NCI-H460 (cell line): ENCODE measurements at places on chromosomes 2 and 18.

GRCh38 chr2:239908308-239908707 lies 116.8 kb downstream of the NDUFA10 start:
- DNase-seq: no peak

- DNase-seq: no peak
Observed at GRCh38 chr2:20629581-20630171, 21.2 kb downstream of the HS1BP3 start.

- no peak for DNase-seq
Observed at GRCh38 chr2:226011716-226012450, 612.4 kb downstream of the NYAP2 start.

DNA sequence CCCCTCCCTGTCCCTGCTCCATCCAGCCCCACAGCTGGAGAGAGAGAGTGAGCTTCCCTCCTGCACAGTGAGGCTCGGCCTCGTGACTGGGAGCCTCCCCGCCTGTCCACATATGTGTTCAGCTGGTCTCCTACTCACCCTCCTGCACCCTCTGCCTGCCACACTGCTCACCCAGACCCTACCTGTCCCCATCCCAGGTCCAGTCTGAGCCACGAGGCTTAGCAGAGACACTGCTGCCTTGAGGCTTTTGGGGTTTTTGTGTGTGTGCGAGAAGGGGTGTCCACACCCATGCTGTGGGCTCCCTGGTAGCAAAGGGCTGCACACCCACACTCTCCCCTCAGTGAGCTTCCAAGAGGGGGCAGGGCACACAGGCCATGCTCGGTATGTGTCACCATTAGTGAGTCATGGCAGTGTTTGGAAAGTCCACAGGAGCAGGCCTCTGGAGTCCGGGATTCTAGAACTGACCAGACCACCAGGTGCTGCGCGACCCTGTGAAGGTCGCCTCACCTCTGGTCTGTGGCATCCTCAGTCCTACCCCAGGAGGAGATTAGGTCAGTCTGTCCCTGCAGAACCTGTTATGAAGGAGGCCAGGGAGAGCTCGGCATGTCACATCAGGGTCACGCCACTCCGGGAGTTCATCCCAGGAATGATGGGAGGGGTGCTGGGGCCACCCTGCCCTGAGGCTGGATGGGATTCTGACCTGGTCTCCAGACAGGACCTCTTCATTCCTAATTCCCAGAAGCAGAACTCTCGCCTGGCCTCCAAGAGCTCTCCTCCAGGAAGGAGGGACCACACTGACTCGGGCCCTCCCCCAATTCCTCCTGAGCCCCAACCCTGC lies 39.9 kb upstream of the SMAD7 start:
- peak; percentile 13 for DNase-seq

DNA sequence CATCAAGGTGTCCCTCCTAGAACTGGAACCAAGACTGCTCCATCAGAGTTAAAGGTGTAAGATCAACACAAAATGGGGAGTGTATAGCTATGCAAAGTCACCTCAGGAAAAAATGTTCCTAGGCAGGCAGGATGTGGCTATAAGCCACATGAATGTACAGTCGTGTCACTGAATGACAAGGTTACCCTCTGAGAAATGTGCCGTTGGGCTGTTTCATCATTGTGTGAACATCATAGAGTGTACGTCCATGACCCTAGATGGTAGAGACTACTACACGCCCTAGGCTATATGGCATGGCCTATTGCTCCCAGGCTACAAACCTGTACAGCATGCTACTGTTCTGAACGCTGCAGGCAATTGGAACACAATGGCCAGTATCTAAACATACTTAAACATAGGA lies 24.5 kb downstream of the TYMS start:
- no peak for DNase-seq

- peak; percentile 48 for DNase-seq
Observed at GRCh38 chr2:108271691-108272253, 16.9 kb upstream of the SULT1C2 start.

GRCh38 chr2:175418224-175418835 lies 236.8 kb upstream of the ATP5MC3 start:
- no peak for DNase-seq

DNA sequence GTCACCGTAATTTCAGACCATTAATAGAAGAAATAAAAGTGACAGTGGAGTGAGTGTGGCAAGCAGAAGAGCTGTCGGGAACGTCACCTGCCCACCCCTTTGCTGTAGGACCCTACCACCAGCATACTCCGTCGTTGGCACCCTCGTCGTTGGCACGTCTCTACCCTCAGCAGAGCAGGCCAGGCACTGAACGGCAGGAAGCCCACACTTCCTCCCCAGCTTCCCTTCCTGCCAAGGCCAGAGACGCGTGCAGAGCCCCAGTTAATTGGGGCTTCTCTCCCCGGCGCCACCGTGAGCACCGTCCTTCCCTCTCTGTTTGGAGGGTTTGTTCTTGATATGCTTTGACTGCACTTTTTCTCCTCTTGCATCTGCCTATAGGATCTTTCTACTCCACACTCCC lies 27.0 kb upstream of the NFATC1 start:
- DNase-seq: no peak

- no peak for DNase-seq
Observed at GRCh38 chr2:161436411-161436810, 20.3 kb downstream of the TBR1 start.

GRCh38 chr18:52636536-52636935 lies 296.5 kb downstream of the DCC start:
- no peak for DNase-seq

GRCh38 chr2:165357758-165358157 lies 111.7 kb upstream of the CSRNP3 start:
- peak; percentile 38 for DNase-seq

- DNase-seq: no peak
Observed at GRCh38 chr2:43191947-43192516, 34.4 kb downstream of the ZFP36L2 start.

DNA sequence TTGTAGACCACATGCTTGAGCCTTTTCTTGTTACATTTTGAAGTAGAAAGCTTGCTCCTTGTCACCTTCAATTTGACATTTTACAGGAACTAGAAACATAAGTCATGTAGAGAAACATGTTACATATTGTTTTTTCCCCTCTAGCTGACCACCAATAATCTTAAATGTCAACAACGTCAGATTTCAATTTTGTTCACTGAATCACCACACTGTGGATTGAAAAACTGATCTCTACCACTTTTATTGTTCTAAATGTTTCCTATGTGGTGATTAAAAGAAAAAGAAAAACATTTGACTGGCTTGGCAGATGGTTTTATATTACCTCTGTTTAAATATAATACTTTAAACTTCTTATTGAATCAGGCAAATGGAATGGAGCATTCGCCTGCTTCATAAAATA lies 87.7 kb downstream of the DSEL start:
- no peak for DNase-seq

DNA sequence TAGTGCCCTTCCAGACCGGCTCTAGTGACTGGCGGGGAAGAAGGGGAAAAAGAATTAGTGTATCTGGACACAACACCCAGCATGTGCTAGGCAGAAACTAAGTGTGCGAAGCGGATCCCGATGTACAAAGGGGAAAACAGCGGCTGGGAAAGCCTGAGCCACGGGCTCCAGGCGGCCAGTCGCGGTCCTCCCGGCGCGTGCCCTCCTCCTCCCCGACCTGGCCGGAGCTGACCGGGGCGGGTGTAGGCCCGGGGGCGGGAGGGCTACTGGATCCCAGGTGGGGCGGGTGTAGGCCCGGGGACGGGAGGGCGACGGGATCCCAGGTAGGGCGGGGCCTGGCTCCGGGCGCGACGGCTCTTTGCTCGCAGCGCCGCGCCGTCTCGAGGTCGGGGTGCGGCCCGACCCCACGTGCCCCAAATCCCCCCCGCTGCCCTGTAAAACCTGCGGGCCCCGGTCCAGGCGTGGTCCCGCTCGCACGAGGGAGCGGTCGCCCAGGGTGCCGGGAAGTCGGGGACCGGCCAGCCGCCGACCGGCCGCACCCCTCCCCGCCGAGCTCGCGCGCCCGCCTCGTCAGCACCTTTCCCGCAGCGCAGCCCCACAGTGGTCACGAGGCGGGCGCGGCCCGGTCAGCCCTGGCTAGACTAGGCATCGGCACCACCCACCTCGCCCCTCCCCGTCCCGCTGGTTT lies 48.8 kb downstream of the C2orf42 start:
- peak; percentile 33 for DNase-seq

DNA sequence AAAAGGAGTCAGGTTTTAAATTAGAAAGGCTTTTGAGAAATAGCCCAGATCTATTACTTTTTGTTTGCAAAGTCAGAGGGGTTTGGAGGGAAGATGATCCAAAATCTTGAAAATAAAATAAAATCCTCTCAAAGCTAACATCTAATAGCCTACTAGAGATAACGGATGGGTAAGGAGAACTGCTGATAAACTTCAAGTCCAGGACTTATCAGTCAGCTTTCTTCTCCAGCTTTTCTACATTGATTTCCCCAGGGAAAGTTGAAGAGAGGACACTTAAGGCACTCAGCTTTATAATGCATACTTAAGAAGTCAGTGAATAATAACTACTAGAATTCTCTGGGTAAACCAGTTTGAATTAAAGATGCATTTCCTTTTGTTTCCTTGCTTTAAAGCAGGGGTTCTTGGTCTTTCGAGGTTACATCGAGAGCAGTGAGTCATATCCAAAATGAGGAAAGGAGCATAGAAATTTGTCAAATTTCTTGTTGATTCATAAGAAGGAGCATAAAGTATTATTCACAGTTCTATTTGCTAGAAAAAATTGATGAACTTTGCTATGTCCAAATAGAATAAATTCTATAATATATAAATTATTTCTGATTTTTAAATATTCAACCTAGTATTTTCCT lies 43.2 kb upstream of the ITPRID2 start:
- DNase-seq: no peak

DNA sequence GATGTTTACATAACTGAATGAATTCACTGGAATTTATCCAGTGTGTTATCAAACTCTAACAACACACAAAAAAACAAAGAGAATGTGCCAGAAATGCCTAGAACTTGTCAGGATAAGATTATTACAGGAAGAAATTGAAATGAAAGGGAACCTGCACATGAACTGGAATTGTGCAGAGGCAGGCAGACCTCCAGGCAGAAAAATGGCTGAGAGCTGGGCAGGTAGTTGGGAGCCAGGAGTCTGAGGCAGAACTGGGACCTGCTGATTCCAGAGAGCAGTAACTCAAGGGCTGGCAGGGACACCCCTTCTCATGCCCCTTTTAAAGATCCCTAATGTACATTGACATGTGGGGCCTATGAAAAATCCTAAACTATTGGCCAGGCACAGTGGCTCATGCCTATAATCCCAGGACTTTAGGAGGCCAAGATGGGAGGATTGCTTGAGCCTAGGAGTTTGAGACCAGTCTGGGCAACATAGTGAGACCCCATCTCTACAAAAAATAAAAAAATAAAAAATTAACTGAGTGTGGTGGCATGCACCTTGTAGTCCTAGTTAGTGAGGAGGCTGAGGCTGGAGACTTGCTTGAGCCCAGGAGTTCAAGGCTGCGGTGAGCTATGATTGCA lies 674 bp upstream of the SP110 start:
- no peak for DNase-seq

DNA sequence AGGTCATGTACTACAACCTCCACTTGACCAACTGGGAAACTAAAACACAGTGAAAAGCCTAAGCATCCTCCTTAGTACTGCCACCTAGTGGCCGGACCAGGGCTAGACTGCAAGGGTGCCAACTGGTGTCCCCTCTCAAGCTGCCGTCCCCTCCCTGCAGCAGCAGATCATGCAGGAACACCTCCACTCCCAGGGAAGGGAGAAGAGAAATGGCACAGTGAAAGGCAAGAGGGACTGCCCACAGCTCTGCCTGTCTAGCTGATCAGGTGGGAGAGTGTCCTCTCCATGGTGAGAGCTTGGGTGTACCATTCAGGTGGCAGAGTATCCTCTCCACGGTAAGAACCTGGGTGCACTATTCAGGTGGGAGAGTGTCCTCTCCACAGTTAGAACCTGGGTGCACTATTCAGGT lies 78.1 kb downstream of the AAK1 start:
- DNase-seq: peak; percentile 38

- DNase-seq: no peak
Observed at GRCh38 chr2:18597618-18598017, 8.2 kb upstream of the NT5C1B start.

DNA sequence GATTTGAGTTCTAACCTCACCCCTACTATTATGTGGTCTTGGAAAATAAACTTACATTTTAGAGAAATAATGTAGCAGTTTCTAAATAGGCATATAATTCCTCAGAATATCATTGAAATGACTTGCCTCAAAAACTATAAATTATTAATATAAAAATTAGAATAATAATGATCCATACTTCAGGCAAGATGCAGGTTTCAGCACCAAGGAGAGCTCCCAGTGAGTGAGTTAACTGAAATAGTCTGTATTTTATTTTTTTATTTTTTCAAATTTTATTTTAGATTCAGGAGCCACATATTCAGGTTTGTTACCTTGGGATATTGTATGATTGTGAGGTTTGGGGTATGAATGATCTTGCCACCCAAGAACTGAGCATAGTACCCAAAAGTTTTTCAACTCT lies 472.2 kb upstream of the DCC start:
- no peak for DNase-seq

DNA sequence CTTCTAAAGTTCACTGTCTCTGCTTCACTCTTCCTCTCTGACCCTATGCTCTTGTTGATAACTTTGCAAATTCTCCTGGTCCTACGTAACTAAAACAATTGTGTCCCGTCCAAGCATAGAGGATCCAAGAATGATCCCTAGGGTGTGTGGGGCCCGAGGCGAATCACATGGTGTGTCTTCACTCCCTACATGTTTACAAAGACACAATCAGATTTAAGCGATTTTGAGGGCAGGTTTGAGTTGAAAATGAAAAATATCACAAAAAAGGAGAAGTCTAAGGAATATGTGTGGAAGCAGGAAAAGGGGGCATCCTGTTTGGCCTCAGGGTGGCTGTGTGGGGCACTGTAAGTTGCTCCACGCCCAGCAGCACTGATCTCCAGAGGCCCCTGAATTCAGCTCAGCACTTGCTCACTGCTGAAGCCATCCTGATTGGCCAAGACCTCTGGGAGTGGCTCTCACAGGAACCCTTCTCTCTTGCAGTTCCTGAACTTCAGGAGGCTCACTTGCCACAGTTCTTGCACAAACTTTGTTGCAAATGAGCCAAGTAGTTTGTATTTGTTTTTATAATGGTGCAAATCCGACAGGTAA lies 363.6 kb downstream of the ZNF521 start:
- no peak for DNase-seq

DNA sequence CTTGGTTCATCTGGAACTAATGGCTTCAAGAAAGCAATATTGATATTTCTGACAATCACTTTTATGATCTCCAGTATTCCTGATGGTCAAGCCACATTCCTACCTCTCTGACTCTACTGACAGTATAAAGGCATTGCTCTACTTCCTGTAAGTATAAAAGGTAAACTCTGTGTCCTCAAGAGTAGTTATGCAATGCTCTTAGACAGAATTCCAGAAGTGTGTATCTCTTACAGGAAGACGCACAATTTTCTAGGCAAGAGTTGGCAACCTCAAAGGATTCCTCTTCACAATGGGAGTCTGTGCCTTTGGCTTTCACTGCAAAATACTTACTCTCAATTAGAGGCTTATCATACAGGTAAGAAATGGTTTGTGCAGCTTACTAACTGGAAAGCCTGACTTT lies 100.1 kb downstream of the THADA start:
- DNase-seq: no peak
